Activated T-cell treated with anti-CD3 and anti-CD28 coated beads for 1 hour (primary cell): ENCODE measurements at places on chromosomes 3 and 15.

DNA sequence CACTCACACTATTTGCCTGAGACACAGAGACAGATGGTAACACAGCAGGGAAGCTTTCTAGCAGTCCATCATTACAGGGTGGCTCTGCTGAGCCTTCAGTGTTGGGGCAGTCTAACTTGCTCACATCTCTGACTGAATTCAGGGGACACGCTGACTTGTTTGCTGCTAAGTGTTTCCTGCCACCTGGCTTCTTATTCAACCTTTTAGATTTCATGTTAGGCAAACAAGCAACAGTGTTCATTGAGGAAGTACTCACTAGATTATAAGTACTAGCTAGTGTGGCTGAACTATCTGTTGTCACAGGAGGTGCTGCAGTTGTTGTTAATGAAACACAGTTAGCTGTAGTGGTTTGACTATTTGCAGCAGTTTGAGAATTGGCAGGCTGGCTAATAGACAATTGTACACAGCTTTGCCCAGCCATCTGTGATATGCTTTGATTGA, 37.3 kb downstream of the USF3 start:
- DNase-seq: no peak

GRCh38 chr3:183854318-183855035, 29.1 kb upstream of the MAP6D1 start:
- no peak for DNase-seq

DNA sequence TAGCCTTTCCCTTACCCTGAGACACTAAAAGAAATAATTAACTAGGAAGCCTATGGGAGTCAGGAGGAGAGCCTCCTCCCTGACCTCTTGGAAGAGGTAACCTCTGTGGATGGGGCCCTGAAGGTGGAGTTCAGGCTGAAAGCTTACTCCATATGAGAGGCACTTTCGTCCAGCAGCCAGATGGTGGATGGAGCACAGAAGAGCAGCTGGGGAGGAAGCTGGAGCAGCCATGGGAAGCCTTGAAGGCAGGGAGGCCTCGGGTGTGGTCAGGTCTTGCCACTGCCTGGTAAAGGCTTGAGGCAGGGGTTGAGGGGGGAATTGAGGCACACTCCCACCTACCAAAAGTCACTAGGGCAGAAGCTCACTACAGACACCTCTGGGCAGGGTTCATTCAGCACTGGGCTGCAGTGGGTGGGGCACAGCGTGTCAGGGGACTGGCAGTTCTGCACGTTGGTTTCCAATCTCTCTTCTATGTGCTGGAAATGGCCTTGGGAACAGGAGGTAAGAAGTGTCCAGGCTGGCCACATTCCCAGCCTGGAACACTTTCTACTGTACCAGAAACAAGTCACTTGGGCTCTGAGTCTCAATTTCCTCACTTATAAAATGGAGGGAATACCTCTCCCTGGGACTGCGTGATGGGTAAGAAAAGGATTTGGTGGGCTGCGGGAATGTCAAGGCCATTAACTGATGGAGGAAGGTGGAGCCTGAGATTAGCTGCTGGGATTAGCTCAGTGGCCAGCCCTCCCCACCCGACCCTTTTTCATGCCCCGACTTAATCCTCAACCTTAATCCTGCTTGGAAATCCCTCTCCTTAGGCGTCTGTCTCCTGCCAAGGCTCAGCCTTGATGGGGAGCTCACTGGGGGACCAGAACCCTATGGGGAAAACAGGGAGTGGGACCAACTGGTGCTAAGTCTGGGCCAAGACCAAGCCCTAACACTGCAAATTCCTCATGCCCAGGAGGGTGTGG, 5.4 kb downstream of the PCBP4 start:
- DNase-seq: no peak

DNA sequence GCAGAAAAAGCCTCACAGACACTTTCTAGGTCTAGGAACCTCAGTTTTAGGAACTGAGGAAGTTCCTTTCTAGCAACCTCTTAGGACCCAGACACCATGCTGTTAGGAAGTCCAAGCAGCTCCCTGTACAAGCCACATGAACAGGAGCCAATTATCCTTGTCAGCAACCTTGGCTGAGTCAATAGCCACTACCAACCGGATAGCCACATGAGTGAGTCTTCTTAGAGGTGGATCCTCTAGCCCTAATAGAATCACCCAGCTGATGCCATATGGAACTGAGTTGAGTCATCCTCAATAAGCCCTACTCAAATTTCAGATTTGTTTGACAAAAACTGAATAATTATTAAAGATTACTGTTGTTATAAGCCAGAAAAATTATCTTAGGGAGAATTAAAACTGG, 256.2 kb downstream of the NLGN1 start:
- no peak for DNase-seq

DNA sequence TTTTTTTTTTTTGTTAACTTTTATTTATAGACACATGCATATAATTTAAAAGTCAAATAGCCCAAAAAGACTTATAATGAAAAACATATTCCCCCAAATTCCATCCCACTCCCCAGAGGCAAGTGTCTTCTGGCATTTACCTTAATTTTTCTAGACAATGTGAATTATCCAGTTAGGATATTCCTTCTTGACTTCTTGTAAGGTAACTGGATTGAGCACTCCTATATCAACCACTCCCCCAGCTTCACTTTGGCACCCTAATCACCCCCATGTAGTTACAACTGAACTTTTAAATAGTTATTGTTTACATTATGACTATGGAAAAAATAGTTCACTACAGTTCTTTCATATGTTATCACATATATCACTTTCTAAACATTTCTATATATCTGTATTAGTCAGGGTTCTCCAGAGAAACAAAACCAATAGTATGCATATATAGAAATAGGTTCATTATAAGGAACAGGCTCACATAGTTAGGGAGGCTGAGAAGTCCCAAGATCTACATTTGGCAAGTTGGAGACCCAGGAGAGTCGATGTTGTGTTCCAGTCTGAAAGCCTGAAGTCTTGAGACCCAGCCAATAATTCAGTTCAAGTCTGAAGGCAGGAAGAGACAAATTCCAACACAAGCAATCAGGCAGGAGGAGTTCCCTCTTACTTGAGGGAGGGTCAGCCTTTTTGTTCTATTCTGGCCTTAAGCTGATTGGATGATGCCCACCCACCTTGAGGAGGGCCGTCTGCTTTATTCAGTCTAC, 175.8 kb downstream of the THSD4 start:
- DNase-seq: no peak

- no peak for DNase-seq
Measured at GRCh38 chr3:104323226-104323625, 1043.5 kb upstream of the ALCAM start.

GRCh38 chr15:69881302-69881670, 216.4 kb downstream of the TLE3 start:
- DNase-seq: no peak

DNA sequence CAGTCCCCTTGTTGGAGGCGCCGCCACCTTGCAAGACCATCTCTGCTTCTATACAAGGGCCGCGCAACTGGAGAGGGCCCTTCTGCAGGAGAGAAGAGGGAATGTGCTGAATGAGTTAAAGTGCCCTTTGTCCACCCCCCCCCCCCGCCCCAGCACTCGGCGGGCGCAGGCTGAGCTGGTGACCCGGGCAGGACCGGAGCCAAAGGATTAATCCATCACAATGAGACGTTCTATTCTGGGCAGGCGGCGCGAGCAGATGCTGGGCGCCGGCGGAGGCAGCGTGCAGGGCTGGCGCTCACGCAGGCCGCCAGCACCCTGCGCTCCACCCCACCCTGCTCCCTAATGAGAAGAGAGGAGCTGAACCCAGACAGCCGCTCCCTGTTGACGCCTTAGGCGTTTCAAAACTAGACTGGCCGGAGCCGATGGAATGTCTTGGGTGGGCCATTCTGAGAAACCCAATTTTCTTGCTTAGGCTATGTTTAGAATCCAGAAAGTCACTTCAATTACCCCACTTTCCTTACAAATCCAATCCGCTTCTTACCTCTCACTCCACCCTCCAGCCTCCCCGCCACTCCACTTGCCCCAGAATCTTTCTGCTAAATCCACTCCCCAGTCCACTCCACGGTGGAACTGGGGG, 32.9 kb downstream of the GJD2 start:
- DNase-seq: no peak
